ENCODE measurements at places on chromosomes 4 and X.
A peak's percentile ranks its signal among the peaks of the same experiment; 100 is the strongest.

DNA sequence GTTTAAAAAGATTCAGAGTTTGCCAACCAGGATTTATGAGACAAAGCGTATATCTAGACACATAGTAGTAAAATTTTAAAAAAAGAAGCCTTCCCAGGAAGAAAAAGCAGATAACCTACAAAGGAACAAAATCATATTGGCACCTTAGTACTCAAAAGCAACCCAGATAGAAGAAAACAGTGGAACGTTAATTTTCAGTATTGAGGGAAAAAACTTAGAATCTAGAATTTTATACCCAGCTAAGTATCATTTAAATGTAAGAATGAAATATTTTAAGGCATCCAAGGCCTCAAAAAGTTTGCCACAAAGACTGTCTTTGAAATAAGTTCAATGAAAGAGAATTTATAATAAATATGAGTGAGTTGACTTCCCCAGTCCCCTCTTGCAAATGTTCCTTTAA is 96.5 kb upstream of the EOLA2 start:
- ATAC-seq: no peak

DNA sequence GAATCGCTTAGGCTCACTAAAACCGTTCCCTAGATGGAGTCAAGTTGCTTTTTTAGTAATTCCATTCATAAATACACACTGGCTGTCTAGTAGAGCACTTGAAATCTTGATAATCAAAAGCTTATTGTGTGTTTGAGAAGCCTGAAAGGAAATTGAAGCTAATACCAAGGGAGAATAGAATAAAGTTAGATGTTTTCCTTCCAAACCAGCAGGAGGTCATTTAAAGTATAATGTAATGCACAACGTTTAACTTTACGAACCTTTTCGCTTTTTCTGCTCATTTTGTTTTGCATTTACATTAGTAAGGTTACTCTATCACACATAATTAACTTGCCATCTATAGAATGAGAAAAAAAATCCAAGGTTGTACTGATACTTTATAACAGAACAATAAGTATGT is 440.9 kb downstream of the NKX6-1 start:
- no peak for ATAC-seq

DNA sequence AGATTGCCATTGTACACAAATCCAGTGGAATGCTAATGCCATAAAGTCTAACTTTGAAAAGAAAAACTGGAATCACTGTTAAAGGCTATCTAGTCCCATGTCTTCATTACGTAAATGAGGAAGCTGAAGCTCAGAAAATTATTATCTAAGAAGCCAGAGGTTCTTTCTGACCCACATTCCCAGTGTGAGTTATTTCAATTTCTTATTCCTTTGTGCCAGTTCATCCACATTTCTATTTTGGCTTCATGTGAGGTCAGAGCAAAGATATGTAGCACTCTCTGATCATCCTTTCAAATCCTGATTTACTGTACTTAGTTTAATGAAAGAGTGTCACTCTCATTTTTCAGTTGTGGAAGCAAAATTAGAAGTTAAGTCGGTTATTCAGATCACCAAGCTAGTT is 24.6 kb upstream of the NWD2 start:
- no peak for ATAC-seq

DNA sequence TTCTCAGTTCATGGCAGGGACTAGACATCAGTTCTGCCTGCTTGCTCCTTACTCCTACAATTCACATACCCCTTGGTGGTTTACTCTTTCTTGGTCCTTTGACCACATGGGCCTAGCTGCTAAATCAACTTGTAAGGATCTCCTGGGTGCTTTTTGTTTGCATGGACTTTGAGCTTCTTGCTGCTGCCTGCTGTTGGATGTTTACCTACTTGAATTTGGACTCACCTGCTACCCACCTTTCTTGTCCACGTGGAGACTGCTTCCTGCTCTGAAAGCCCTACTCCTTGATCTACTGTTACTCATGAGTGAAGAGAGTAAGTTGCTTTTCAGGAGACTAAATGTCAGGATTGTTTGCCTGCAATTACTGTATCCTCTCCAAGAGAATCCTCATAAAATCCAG is 15.2 kb upstream of the ARHGAP24 start:
- ATAC-seq: no peak

DNA sequence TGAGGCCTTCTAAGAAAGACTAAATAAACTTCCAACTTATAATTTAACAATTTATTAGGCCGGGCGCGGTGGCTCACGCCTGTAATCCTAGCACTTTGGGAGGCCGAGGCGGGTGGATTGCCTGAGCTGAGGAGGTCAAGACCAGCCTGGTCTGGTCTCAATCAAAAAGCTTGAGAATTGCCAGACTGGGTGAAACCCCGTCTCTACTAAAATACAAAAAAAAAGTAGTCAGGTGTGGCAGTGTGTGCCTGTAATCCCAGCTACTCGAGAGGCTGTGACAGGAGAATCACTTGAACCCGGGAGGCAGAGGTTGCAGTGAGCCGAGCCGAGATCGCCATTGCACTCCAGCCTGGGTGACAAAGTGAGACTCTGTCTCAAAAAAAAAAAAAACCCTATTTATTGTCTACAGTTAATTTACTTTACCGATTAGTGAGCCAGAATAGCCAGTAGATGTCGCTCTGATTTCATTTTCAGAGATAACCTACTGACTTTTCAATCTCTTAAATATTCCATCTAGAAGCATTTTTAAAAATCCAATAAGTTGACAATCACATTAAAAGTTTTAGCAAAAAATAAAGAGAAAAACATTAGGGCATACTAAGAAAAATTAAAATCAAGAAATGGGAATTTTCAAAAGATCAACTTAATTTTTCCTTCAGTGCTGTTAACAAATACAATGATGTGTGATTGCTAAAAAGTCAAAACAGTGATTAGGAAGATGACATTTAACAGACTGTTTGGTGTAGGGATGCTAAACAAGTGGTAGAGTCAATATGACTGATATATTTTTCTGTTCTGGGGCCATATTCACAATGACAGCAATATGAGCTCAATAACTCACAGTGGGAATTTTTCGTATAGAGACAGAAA is 4.3 kb upstream of the SHROOM3 start:
- no peak for ATAC-seq

DNA sequence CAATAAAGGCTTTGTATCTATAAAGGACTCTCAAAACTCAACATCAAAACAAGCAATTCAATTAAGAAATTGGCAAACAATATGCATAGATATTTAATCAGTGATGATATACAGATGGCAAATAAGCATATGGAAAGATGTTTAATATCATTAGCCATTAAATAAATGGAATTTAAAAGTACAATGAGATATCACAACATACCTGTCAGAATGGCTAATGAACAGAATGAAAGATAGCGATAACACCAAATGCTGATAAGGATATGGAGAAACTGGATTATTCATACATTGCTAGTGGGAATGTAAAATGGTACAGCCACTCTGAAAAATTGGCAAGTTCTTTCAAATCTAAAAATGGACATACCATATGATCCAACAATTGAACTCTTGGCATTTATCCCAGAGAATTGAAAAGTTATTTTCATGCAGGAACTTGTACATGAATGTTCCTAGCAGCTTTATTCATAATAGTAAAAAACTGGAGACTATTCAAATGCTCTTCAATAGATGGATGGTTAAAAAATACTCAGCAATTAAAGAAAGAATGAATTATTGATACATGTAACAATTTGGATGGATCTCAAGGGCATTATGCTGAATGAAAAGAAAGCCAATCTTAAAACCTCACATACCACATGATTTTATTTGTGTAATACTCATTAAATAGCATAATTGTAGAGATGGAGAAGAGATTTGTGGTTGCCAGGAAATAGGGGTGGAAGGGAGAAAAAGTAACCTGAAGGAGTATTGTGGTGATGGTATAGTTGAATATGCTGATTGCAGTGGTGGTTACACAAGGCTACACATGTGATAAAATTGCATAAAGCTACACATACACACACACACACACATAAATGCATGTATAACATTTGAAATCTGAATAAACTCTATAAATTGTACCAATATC is 45.9 kb upstream of the ALG13 start:
- ATAC-seq: no peak

- no peak for ATAC-seq
These were observed 187.0 kb downstream of the AFAP1 start for GRCh38 chr4:7752649-7753048.

DNA sequence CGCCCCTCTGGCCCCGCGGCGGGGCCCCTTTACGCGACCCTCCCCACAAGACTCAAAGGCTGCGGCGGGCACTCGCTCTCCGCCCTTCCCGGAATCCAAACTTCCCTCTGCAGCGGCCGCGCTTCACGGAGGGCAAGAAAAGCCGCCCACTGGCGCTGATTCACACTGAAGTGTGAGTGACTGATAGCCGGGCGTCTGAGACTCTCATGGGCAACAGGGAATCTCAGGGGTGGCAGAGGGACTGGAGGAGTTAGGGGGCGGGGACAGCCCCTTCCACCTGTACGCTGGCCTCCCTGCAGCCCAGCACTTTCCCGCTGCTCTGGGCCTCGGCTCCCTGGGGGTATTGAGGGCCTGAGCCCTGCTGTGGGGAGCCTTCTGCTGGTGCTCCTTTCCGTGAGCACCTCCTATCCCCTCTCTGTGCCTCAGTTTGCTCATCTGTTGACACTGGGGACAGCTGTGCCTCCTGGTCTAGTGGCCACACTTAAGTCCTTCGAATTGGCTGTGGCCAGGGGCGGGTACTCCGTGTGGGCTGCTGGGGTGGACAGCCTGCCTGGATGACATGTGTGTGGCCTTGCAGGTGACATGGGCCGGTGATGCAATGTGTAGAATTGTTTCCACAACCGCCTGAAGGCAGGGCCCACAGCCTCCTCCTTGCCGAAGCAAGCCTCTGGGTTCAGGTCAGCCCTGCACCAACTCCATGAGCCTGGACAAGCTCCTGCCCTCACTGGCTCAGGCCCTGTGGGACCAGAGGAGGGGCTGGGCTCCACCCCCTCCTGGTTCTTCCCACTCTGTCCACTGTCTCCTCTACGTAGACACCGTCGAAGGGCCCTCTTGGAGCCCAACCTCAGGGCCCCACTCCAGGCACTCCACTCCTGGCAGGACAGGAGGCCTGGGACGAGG is 951 bp downstream of the SH3BP2 start:
- ATAC-seq: peak; percentile 8

- peak; percentile 51 for ATAC-seq
These were observed at the start of gene SRPK3 for GRCh38 chrX:153780678-153781427. Gene SRPK3, plus strand, starts transcription at chrX:153781041. Its CDS starts 46 bp downstream, at chrX:153781087.

DNA sequence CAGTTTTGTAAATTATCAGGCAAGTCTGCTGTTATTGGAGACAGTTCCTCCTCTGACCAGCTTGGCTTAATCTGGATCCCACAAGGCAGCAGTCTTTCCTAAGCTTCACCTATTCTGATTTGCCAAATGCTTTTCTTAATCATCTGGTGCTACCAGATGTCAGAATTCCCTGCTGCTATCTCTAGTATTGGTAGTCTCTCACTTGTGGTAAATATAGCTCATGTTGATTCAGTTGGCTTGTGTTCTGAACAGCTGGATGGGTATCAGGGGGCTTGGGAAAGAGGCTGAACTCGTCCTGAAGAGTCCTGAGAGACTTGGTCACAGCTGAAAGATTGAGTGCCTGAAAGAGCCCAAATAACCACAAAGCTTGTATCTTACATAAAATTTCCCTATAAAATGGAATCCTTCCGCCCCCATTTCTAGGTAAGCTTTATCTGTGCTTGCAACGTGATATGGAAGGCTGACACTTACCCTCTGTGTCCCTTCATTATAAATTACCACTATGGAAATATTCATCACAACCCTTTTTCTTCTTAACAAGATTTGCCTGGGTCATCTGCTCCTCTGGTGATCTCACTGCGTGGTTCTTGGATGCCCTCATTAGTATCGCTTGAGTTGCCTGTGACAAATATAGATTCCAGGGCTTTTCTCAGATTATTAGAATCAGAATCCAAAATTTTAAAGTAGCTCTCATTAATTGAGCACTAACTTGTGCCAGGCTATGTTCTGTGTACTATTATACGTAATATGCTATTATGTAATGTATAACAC is 104.1 kb upstream of the GPRIN3 start:
- no peak for ATAC-seq

- ATAC-seq: no peak
These were observed 50.5 kb downstream of the HELT start for GRCh38 chr4:185068837-185069236.

DNA sequence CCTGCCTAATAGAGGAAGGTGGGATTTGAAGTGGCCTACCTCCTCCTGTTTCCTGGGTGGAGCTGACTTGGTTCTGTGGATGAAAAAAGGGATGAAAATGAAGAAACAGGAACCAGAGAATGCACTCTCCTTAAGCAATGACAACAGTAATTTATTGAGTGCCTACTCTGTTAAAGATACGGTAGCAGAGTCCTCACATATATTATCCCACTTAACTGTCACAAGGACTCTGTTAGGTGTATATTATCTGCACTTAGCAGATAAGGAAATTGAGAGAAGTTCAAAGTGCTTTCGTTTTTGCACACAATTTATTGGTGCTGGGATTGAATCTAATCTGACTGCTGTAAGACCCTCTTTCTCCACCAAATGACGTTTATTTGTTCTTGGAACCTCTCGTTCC is 301.2 kb downstream of the PACRGL start:
- no peak for ATAC-seq

- no peak for ATAC-seq
These were observed 229.8 kb downstream of the DKK2 start for GRCh38 chr4:106806158-106806797.

DNA sequence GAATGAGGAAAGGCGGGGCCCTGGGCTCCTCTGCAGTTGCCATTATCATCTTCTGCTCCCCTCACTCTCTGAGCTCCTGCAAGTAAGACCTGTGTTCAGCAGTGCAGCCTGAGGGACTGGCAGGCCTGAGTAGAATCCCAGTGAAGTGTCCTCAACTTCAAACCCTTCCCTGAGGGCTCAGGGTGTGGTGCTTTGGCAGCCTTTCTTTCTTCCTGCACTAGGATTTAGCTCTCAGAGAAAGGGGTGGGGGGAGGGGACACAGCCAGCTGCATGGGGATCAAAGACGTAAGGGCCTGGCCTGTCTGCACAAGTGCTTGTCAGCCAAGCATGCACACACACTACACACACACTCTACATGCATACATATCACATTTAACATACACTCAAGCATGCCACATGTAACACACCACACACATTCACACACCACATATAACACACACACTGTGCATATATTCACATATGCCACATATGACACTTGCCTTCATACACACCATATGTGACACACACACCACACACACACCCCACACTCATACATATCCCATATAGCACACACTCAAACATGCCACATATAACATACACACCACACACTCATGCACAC is 223.4 kb upstream of the RPL34 start:
- ATAC-seq: peak; percentile 10

DNA sequence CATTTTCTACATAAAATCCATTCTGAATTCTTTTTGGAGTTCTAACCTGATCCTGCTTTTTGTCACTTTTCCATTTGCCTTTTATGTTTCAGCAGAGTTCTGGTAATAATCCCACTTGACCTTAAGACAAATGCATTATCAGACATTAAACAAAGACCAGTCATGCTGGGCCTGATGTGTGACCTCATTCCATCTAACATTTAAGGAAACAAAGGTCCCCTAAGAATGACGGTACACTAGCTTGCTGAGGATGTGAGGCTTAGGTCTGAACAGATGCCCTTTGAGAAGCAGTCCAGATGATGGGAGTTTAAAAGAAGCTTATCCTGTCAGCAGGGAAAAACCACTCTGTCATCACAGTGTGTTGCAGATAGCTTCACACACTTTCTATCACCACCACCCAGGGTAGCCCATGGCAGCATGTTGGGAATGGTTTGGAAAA is 38.1 kb upstream of the PDE5A start:
- ATAC-seq: no peak
